Activated T-helper 1 cell treated with Interleukin-2 at 50 U/mL for 16 hours (primary cell): ENCODE measurements at places on chromosomes 3 and 15.
A peak's percentile ranks its signal among the peaks of the same experiment; 100 is the strongest.

DNA sequence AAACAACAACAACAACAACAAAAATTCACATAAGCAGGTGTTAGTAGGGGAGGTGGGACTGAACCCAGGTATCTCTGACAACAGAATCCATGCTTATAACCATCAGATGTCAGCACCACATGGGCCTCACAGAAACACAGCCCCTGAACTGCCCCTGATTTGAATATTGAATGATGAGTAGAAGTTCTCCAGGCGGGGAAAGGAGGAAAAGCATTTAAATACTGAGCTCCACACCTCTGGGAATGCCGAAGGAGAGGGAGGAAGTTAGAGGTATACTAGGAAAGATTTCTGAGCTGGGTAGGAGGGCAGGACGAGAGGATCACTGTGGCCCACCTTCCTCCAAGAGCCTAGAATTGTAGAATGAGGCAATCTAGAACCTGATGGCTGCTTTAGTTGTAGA lies 31.9 kb upstream of the EIF4A2 start:
- no peak for DNase-seq

DNA sequence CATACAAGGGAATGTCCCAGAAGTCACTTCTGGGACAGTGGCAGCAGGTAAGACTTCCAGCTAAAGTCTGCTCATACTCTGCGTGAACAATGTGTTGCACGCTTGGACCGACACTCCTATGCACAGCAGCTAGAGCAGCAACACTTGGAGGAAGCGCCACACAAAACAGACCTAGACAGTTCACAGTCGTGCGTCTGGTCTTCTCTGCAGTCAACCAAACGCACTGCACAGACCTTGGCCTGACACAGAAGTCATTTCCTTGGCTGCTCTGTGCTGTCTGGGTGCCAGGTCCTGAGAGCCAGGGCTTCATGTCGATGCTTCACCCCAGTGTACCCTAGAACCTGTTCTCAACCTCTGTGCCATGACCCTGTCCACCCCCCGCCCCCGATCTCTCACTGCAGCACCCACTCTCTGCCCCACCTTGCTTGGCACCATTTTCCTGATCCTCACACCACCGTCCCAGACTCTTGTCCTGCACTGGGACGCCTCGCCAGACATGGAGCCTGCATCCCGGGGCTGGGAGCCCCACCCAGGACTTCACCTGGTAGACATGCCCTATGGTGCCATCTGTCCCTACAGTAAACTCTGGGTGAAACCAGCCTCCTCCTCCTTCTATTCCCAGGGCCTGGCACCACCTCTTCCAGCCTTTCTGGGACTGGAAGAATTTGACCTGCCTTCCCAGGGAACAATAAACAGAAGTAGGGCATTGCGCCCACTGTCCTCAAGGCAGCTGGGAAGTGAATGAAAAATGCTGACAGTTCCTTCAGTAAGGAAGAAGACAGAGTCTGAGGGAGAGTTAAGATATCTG lies 3.1 kb downstream of the ATP10A start:
- DNase-seq: peak; percentile 51

DNA sequence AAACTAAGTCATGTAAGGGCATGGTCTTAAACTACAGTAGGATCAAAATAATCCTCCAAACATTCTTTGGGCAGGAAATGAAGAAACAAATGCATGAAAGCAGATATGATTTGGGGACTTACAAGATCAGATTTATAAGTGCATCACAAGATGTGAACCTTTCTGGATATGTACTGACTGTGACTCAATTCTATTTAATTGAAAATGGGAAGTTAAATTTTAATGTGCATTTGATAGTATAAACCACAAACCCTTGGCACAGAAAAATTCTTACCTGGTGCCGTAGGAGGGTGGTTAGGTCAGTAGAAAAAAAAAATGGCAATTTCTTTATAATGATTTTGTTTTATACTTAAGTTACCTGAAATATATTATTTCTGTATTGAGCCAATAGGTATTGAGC lies 262.5 kb upstream of the TGFBR2 start:
- no peak for DNase-seq

- no peak for DNase-seq
Measured at GRCh38 chr15:47887241-47887800, 170.0 kb downstream of the SEMA6D start.

- DNase-seq: no peak
Measured at GRCh38 chr3:135771760-135772159, 193.8 kb upstream of the PPP2R3A start.

DNA sequence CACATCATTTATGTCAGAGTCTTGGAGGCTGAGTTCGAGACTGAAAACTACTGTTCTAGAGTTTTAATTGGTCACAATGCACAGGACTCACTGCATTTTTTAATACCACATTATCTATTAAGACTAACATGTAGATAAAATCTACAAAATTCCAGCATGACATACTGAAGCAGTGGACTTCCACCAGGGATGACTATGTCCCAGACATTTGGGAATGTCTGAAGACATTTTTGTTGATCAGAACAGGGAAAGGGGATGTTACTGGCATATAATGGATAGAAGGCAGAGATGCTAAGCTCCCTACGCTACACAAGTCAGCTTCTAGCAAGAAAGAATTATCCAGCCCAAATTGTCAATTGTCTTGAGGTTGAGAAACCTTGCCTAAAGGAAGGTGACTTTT lies 419.0 kb upstream of the TGFBR2 start:
- DNase-seq: no peak

DNA sequence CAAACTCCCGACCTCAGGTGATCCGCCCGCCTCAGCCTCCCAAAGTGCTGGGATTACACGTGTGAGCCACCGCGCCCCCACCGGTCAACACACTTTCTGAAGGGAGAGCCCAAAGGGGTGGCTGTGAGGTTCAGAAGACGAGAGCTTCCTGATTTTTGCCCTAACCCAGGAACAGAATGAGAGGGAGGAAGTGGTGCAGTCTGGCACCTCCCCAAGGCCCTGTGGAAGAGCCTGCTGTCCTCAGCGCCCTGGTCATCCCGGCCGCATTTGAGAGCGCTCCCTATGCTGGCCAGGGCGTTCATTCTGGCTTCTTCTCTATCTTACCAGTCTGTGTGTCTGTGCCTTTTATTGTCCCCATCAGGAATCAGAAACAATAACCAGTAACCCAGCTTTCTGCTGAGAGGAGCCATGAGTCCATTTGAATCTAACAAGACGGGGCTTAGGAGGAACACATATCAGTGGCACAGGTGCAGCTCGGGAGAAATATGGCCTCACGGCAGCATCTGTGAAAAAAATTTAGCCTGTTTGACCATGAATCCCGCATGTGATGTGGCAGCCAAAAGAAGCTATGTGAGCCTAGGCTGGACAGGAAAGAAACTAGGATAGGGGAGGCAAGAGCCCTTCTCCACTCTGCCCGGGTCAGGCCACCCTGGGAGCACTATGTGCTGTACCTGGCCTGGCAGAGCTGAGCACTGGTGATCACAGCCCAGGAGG lies 12.9 kb downstream of the BDH1 start:
- DNase-seq: no peak

- DNase-seq: no peak
Measured at GRCh38 chr3:48596676-48597407, 1.7 kb upstream of the COL7A1 start.

- DNase-seq: no peak
Measured at GRCh38 chr3:52313774-52314188, 2.3 kb upstream of the DNAH1 start.
